OCI-M1 (cell line): ENCODE measurements at places on chromosomes 7 and 10.

GRCh38 chr7:106365252-106366005 is 80.6 kb upstream of the NAMPT start:
- peak; percentile 82 for DNase-seq

DNA sequence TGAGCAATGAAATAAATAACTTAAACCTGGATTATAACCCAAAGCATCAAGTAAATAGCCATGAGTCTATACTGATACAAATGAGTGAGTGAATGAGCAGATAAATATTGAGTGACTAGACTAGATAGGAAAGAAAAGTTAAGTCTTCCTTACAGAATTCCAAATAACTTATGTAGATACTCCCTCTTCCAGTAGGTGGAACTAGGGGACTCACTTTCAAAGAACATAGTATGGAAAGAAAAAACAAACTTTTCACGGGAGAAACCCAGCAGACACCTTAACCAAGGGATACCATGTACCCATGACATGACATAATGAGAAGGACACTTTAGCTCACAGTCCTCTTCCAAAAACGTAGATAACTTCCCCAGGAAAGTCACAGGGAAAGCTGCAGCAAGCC is 32.2 kb downstream of the CSGALNACT2 start:
- DNase-seq: no peak

DNA sequence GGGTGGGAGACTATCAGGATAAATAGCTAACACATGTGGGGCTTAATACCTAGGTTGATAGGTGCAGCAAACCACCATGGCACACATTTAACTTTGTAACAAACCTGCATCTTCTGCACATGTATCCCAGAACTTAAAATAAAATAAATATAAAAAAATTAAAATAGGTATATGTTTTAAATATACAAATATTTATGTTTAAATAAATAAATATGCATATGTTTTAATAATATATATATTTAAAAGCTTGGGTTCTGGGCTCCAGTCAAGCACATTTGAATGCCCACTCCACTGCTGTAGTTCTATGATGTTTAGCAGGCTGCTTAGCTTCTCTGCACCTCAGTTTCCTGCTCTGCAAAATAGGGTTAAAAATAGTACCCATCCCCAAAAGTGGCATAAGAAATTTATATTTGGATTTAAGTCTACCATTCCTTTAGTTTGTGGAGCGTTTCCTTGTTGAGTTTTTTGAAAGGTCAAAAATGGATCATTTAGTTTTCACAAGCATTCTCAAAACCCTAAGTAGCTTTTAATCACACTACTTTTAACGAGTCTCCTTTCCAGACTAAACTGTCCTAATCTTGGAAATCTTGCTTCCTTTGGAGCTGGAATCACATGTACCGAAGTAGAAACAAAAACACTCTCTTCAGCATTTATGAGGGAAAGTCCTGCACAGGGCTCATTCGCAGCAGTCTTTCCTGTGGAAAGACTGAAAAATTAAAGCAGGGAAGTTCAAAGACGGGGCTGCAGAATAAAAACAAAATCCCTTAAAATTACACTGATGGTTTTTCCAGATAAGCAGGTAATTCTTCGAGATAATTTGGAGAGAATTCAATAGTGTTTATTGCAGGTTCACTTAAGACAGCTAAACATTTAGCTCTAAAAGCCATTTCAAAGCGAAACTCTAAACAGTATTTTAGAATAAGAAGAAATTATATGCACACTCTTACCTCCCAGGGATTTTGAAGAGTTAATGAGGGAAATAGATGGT is 111.7 kb upstream of the LYZL1 start:
- no peak for DNase-seq

DNA sequence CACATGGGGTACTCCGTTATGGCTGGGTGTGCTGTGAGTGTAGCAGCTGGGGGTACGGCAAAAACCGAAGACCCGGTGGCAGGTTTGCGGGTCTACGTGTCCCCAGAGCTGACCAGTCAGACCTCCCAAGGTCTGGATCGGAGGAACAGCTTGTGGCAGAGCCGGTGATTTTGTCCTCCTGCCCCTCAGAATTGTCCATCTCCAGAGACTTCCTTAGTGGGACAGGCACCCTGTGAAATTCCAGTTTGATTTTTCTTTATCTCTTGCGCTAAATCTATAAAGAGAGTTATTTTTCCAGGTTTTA is 1.0 kb downstream of the EIF3B start:
- DNase-seq: no peak

GRCh38 chr7:40371806-40372440 is 237.1 kb downstream of the SUGCT start:
- DNase-seq: no peak

DNA sequence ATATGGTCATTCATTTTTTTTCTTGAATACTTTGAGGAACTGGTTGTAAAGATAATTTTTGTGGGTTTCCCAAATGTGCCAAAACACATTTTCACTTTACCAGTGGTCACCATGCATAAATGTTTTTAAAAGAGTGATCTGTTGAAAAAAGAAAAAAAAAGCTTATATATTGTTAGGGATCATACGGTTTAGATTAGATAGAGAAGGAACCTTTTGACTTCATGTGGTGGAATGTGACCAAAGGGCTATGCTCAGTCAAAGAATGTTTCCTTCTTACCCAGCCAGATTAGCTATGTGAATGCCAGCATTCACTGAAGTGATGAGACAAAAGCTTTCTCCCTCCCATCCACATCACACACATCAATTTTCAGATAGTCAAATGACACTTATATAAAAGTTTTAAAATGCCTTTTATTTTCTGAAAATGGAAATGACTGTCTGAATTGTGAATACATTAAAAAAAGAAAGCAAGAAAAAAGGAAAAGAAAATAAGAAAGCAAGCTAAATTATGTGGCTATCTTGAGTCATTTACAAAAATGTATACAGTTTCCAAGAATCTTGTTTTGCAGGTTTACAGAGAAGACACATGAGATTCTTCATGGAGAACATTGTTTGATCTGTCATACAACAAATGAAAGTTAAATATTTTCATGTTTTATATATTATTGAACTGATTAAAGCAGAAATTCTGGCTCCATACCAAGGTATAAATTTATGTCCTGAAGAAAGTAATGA is 8.6 kb upstream of the CPED1 start:
- peak; percentile 67 for DNase-seq

DNA sequence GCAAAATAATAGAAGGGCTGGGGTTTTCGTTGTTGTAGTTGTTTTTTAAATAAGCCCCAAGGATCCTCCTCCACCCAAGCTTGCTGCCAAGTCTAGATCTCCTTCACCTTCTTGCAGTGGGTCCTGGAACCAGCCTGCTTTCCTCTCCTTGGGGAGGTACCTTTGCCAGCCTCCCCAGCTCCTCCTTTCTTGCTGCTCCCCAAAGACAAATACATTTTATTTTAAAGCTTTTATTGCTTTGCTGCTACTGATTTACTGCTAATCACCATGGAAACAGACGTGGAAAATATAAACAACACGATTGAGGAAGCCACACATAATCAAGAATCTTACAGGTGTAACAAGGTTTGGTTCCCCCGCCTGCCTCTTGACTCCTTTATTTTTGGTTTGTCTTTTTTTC is 17.4 kb upstream of the SLF2 start:
- no peak for DNase-seq

GRCh38 chr10:3926258-3926657 is 141.2 kb upstream of the KLF6 start:
- DNase-seq: peak; percentile 95

GRCh38 chr7:98807068-98808048 is 62.5 kb downstream of the TMEM130 start:
- DNase-seq: no peak

GRCh38 chr7:15753887-15754579 is 67.5 kb upstream of the MEOX2 start:
- no peak for DNase-seq

- no peak for DNase-seq
These were observed 108.3 kb downstream of the MTERF1 start for GRCh38 chr7:91771921-91772815.
